NCI-H187 treated with DMSO at 0.1 percent for 48 hours (cell line): ENCODE measurements at places on chromosomes 3 and 15.

GRCh38 chr3:127124120-127124519 is 68.8 kb upstream of the PRR23E start:
- no peak for DNase-seq

- no peak for DNase-seq
These were observed 199.6 kb upstream of the SEMA6D start for GRCh38 chr15:47517737-47518136.

DNA sequence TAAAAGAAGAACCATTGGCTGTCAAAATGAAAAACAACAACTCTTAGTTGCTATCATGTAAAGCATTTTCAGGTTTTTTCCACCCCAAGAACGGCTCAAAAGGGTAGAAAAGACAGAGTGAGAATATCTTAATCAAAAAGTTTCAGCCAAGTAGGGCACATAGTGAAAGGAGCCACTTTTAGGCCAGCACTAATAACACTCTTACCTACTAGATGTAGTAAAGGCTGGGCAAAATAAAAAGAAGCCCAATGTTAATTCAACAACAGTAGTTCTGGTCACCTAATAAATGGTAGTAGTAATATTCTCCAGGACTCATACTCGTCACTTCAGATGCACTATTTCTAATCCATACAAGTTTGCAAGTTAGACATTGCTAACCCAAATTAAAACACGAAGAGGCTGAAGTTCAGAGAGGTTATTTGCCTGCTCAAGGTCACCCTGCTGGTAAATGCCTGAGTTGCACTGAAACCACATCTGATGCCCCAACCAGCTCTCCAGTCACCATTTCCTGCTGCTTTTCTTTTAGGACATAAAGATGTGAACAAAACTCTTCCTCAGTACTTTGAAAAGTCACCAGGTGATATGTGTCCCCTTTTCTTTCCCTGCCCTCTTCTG is 7.5 kb downstream of the GOLIM4 start:
- no peak for DNase-seq

DNA sequence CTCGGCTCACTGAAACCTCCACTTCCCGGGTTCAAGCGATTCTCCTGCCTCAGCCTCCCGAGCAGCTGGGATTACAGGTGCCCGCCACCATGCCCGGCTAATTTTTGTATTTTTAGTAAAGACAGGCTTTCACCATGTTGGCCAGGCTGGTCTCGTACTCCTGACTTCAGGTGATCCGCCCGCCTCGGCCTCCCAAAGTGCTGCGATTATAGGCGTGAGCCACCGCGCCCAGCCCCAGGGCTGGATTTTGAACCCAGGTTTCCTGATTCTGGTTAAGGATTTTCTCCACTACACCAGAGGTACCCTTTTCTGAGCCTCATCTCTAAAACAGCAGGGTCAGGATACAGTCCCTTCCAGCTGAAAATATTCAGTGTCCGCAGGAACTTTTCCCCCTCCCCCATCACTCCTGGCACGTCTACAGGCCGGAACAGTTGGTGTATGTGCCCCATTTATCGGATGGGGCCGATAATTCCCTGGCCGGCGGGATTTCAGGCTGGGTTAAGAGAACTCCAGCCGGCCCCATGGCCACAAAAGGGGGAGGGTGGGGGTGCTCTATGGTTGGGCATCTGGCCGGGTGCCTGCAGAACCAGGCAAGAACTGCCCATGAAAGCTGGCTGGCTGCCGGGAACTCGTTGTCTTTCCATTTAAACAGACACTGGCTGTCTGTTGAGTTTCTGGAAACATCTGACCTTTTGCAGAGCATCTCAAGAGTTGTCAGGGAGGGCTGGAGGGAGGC is 26.8 kb upstream of the SEMA4B start:
- no peak for DNase-seq
